ENCODE measurements at places on chromosomes 11 and 22.
A peak's percentile ranks its signal among the peaks of the same experiment; 100 is the strongest.

- no peak for DNase-seq
Observed at GRCh38 chr11:64520013-64520412, 71.0 kb upstream of the SLC22A12 start.

DNA sequence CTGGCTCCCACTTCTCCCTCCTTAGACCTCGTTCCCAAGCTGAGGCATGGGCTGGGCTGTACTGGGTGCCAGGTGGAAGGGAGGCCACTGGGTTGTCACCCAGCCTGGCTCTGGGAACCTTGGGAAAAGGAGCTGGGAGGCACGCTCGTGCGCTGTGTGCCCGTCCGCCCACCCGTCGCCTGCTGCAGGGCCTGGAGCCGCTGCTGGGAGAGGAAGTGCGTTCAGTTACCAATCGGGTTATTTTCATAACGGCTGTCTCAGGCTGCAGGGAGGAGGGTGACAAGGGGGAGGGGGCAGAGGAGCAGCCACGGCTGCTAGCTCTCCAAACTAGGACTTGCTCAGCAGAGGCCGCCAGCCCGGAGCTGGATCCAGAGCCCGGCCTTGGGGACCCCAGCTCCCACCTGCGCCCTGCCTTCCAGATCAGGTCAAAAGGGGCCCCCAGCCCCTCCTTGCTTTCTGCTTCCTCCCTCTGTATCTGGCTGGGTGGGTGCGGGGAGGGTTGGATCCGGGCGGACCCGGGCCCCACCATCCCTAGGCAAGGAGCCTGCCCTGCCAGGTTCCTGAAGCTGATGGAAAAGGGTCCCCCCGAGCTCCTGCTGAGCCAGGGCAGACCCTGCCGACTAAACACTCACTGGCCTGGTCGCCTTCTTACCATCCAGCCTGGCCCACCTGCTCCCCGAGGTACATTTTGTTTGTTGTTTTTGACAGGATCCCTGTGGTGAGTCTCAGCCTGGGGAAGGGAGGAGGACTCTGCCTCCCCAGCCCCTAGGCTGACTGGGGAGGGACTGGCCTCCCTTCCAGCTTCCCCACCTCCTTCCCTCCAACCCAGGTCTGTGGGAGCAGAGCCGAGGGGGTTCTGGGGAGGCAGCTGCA lies 14.3 kb downstream of the DGKZ start:
- DNase-seq, result no peak

GRCh38 chr11:130808541-130808940 lies 107.7 kb downstream of the SNX19 start:
- no peak for DNase-seq

GRCh38 chr22:27399161-27399560 lies 402.4 kb downstream of the MN1 start:
- DNase-seq, result no peak

DNA sequence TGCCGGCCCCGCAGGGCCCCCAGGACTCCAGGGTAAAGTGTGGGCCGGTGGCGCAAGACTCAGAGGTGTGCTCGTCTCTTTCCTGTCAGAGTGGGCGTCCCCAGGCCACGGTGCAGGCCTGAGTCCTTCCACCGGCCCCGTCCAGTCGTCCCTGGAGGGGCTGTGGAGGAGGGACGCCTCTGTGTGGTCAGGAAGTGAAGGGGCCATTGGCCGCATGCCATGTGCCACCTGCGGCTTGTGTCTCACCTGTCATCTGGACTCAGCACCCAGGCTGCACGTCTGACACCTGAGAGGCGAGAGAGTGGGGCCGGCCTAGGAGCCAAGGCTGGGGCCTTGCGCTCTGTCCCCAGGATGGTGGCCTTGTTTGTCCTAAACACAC lies 25.2 kb downstream of the MUC6 start:
- DNase-seq, result no peak

DNA sequence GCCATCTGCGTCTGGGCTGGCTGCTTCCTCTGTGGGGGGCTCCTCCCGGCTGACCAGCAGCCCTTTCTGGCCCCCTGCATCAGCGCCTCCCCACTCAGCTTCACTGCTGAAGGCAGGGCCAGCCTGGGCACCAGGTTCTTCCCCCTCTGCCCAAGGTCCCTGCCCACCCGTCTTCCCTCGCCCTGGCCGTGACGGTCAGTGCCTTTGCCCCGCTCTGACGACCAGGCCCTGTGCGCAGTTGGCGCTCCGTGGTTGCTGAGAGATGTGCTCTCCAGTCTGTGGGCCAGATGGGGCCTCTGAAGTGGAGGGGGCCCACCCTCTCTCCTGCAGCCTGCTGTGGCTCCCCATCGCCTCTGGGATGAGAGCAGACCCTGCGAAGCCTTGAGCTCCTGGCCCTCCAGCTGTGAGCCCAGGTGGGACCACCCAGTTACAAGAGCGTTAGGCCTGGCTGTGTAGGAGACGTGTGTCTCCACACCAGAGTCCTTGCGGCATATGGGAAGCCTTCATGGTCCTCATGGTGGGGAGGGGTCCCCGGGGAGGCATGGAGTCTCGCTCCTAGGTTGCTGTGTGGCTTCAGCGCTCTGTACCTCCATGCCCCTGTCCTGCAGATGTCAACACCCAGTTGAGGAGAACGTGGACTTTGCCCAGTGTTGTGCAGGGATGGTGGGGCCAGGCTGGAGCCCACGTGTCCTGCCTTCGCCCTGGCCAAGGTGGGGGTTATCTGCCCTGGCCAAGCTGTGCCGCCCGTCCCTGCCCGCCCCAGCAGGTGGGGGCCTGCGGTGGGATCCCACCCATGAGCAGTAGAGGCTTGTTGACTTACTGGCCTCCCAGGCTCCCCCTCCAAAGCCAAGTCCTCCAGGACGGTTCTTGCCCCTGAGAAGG lies 14.2 kb downstream of the LRP5 start:
- DNase-seq, result no peak

- DNase-seq, result no peak
Observed at GRCh38 chr11:68546555-68546954, 86.0 kb downstream of the PPP6R3 start.

DNA sequence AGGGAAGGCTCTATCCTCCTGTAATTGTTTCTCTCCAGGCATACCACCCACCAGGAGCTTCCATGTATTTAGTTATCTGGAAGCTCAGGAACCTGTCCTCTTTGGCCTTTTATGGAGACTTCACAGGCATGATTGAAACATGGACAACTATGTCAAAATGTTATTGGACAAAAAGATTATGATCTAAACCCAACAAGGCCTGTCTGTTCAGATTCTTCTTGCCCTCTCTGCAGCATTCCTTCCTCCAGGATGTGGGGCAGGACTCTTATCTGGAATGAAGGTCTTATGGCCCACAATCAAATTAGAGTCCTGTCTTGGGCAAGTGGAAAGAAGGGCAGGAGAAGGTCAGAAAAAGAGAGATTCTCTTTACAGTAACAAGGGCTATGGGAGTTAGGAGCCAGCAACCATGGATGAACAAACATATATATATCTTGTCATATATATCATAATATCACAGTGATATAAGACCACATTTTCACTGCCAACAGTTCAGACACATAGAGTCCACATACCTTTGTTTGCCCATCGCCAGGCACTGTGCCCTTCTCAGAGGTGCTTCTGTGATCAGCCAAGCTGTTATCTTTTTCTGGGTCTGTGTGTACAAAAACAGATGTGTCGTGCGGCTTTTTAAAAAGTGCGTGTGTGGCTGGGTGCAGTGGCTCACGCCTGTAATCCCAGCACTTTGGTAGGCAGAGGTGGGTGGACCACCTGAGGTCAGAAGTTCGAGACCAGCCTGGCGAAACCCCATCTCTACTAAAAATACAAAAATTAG lies 42.5 kb upstream of the SUSD2 start:
- no peak for DNase-seq

DNA sequence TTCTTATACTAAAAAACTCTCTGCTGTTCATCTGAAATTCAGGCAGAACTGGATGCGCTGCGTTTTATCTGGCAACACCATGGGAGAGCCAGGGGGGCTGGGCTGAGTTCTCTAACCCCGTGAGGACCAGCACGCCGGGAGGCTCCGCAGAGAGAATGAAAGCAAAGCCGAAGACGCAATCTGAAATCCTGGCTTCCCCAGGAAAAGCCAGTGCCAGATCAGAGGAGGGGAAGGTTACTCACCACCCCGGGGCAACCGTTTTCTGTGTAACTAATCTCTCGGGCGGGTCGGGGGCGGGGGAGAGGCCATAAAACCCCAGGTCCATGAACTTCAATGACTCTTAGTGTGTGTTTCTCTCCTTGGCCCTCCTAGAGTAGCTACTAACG lies 99.4 kb downstream of the SHANK2 start:
- no peak for DNase-seq

DNA sequence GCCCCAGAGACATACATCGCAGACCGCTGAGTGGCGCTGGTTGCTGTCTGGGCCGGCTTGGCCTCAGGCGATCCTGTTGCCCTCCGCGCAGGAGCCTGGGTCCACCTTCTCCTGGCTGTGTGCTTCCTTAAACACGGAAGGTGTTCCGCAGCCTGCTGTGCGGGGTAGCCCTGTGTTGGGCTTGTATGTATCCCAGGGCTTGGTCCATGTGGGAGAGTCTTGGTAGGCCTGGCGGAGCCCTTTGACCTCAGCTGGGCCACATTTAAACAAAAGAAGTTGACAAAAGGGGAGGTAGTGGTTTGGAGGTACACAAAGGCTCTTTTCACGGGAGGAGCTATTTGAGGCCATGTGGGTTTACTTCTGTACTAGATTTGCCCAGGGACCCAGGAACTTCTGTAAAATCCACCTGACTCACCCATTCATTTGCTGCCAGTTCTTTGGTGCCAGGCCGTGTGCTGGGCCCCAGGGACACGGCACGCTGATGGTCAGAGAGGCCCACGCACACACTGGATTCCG lies 11.0 kb upstream of the GRAMD4 start:
- no peak for DNase-seq

DNA sequence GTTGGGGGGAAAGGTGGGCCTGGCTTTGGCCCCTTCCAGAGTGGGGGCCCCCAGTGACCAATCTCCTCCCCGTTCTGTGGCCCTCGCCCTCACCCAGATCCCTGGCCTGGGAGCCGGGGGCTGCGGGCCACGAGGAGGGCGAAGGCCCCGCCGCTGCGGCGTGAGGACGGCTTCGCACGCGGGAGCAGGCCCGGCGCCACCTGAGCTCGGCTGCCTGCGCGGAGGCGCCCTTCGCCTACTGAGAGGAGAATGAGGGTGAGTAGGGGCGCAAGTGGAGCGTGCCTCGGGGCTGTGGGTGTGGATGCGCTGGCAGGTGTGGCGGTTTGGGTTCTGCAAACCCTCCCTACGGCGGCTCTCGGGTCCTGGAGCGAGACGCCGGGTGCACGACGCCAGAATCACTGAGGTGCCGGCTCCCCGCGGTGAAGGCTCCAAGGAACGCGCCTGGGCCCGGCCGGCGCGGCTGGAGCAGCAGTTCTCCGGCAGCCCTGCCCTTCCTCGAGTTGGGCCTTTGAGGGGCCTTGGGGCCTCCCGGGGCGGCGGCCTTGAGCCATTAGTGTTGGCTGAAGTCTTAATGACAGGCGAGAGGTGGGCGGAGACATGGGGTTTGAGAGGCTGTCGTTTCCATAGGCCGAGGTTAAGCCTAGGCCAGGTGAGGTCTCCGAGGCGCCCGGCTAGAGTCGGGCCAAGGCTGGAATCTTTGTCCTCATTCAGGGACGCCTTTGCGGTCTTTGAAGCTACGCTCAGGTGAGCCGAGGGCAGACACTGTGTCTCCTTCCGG lies 65.3 kb downstream of the CTTN start:
- DNase-seq, result no peak

GRCh38 chr11:57266157-57266556 lies 29.1 kb upstream of the APLNR start:
- no peak for DNase-seq

- no peak for DNase-seq
Observed at GRCh38 chr11:637333-637592, 194 bp downstream of the DRD4 start.

DNA sequence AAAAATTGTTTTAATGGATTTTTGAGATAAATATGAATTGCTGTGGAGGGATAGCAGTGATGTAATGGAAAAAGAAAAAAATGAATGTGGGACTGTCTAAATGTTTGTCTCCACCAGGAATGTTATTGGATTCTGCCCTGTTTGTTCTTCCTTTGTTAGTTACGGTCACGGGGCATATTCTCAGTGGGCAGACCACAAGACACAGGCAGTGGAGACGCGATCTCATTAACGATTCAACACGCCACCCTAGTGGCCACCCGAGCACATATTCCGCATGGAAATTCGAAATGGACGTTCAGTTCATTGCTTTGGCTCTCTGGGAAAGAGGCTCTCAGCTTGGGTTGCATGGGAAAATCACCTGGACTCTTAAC lies 151.8 kb upstream of the TTC12 start:
- DNase-seq, result no peak

- DNase-seq, result peak; percentile 66
Observed at GRCh38 chr22:20130731-20131596, 640 bp upstream of the ZDHHC8 start.

DNA sequence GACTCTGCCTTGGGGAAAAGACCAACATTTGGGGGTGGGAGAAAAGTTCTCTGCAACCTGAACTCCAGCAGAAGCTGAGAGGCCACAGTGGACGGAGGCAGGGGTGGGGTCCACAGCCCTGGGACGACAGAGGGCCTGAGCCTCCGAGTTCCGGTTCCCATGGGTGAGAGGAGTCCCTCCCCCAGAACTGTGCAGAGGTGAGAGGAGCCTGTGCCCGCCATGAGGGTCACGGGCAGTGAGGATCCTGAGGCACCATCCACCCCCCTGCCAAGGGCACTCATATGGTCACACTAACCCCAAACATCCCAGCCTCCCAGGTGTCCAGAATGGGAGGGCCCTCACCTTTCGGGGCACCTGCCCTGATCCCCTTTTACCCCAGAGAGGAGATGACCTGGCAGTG lies 30.5 kb downstream of the KIAA0930 start:
- DNase-seq, result no peak

GRCh38 chr22:43269246-43269645 lies 73.9 kb downstream of the SCUBE1 start:
- no peak for DNase-seq

GRCh38 chr11:116870054-116870453 lies 32.6 kb upstream of the APOA1 start:
- DNase-seq, result no peak

DNA sequence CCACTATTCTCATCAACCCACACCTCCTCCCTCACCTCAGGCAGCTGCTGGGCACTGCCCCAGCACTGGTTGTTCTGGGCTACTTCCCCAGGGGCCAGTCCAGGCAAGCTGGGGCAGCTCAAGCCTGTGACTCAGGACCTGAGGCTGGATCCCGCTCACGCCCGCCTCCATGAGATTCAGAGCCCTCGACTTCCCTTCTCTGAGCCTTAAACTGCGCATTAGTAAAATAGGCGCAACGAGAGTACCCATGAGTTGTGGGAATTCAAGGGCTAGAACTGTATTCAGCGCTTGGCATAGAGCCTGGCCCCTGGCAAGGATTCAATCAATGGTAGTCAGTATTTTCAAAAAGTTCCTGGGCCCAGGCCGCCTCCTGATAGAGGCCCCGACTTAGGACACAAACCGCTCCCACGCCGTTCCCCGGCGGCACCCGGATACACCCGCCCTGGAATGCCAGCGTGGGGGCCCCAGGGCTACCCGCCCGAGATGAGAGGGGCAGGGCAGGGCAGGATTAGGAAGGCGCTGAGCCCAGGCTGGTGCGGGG lies 723 bp upstream of the CD82 start:
- no peak for DNase-seq

DNA sequence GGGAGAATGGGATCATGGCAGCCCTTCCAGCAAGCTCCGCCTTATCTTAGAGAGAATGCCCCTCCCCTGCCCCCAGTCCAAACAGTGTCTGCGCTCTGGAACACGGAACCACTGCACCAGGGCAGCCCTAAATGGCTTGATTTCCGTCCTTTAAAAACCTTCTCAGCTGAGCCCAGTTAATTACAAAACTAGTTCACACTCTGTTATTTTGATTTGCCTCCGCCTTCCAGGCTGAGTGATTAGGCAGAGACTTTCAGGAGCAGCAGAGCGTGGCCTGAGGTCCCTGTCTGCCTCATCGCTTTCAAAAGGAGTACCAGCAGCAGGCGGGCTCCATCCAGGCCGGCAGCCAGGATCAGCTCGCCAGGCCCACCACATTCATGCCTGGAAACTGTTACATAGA lies 313.0 kb downstream of the BRD1 start:
- no peak for DNase-seq

Measured in effector memory CD4-positive, alpha-beta T cell (primary cell).